ENCODE measurements at places on chromosomes 3 and 15.

DNA sequence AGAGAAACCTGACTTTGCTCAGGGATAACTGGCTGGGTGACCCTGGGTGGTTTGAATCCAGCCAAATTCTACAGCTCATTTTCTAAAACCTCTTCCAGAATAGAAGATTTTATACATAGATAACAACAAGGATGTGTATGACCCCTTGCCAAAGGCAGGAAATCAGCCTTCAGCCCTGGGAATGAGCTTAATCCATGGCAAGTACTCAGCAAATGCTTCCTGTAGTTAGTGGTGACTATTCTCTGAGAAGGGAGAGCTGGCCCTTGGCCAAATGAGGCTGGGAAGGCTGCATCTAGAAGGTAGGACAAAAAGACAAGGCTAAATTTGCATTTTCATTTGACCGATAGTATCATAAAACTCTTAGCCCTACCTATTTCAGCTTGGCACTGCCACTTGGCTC lies 4.6 kb upstream of the HACD3 start:
- no peak for DNase-seq

- DNase-seq = no peak
Observed at GRCh38 chr15:29312387-29312786, 42.8 kb upstream of the NSMCE3 start.

GRCh38 chr15:60679256-60679655 lies 200.3 kb upstream of the ICE2 start:
- no peak for DNase-seq

DNA sequence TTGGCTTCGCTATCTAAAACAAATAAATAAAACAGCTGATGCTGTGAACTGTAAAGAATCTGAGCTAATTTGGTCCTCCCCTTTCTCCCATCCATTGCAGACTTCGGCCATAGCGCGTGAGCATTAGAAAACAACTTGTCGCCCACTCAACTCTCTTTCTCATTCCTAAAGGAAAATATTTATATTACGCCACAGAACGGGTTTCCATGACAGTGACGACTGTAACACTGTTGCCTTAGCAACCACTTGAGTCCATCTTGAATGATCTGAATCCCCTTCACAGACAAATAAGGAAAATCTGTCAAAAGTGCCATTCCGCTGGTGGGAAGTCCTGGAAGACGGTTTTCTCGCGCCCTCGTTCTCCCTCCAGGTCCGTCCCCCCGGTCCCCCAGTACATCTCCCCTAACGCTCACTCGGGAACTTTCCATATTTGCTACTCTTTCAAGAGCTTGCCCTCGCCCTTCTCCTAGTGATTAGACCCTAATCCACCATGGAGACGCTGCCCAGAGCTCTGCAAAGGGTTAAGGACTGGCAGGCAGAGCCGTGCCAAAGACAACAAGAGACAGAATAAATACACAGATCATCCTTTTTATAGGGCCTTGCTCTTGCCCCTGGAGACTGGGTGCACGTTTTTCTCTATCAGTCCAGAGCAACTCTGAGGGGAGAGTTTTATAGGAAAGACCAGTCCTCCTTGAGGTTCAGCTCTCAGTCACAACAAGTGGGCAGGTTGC lies 50.5 kb downstream of the CRYGS start:
- DNase-seq = no peak

- no peak for DNase-seq
Observed at GRCh38 chr15:88262064-88262463, 5.5 kb upstream of the NTRK3 start.

- DNase-seq = no peak
Observed at GRCh38 chr15:77180757-77181156, 109.8 kb upstream of the TSPAN3 start.

DNA sequence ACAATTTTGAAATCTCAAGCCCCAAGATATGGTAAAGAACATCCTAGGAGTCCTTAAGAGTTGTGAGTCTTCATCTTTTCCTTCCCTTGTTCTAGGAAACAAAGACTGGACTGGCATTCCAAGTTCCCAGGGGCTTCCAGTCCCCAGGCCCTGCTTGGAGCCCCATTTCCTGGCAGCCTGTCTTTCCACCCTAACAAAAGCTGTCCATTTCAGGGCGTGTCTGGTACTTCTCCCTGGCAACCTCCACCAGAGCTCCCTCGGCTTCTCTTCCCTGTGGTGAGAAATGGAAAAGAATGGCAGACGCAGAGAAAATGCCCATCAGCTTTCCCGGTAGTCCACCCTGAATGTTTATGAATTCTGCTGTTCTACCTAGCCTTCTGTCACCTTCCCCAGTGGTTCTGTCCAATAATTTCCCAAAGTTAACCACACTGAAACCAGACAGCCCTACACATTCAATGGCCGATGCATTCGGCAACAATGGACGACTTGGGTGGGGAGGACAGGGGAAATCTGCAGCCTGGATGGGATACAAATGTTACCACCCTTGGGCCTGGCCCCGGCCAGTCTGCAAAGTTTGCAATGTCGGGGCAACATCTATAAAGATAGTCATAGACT lies 6.8 kb downstream of the RAB6B start:
- DNase-seq = no peak

- no peak for DNase-seq
Observed at GRCh38 chr3:50350213-50350526, 405 bp downstream of the NPRL2 start.

GRCh38 chr3:151228666-151229040 lies 25.6 kb upstream of the GPR171 start:
- DNase-seq = no peak

DNA sequence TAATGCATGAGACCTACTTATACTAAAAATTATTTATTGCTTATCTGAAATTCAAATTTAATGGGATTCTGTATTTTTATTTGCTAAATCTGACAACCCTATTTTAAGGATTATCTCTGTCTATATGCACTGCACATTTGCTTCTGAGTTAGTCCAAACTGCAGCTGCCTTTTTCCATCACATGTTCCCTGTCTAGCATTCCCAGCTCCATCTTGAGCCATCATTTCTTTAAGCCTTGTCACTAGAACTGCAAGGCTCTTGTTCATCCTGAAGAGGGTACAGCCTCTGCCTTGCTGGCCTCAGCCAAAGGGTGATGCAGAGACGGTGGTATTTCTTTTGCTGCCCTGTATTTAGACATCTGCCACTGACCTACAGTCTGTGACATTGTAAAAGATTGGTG lies 125.8 kb upstream of the STT3B start:
- no peak for DNase-seq

DNA sequence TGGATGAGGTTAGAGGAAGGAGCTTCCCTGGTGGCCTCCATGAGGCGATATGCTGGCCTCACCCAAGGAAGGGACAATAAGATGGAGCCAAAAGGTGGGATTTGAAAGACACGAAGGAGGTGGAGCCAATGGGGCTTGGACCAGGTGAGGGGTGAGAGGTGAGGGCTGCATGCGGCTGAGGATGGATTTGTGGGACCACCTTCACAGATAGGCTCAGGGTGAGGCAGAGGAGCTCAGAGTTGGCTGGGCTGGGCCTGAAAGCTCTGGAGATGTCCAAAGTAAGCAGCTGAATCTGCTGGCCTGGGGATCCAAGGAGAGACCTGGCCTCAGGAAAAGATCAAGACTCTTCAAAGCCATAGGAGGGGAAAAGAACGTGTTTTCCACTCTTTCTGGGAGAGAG lies 49.8 kb downstream of the EXOG start:
- DNase-seq = no peak

- DNase-seq = no peak
Observed at GRCh38 chr15:49082960-49083359, 36.7 kb upstream of the SECISBP2L start.

- no peak for DNase-seq
Observed at GRCh38 chr15:87604857-87605446, 651.6 kb downstream of the NTRK3 start.

DNA sequence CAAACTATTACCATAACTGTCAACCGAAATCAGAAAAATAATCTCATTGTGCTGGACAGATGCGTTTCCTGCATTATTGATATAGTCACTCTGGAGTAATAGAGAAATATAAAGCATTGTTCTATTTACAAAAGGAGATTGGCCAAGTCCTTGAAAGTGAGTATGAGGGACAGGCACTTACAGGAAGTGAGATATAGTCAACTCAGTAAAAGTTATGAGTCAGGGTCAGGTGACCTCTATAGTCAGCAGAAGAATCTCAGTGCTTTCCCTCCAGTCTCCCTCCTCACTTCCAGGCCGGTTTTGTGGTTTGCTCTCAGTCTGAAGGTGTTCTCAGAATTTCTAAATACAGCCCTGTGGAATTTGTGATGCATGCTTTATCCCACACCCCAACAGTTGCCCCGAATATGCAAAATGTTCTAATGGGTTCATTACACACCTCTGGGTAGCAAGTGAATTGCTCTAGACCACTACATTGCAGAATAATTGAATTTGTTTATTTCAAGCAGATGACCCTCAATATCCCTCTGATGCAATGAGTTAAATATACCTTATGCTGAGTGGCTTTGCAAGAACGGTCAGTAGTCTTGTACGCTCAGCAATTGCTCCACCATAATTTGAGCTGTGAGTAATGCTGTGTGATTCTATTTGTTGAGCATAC lies 787.7 kb downstream of the MCTP2 start:
- DNase-seq = no peak

- no peak for DNase-seq
Observed at GRCh38 chr3:46013316-46014094, 13.8 kb downstream of the XCR1 start.

DNA sequence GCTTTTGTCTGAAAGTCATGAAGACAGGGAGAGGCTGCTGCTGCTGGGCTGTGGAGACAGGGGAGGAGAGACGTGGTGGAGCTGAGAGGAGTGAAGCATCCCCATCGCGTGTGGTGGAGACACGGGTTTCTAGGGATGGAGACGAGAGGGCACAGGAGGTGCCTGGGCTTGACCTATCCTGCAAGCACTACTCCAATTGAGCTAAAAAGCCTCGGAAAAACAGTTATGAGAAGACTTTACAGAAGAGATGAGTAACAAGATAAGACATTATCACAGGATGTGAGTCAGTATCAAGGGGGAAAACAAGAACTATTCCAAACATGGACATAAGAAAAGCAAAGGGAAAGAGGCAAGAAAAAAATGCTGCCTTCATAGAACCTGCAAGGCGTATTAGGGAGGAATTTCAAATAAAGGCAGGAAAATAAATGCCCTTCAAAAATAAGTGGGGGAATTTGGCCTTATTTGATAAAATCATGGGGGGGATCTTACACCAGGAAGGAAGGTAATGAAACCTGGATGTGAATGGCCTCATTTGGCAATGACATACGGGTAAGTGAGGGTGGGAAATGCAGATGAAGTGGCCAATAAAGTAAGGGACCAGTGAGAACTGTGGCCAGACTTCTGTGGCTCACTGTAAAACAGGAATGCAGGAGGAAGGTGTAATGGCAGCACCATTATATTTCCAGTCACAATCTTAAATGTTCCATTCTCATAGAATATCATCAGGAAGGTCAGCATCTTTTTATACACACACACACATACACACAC lies 97.9 kb downstream of the PLD1 start:
- no peak for DNase-seq
